ENCODE measurements at places on chromosomes 4 and X.
A peak's percentile ranks its signal among the peaks of the same experiment; 100 is the strongest.

DNA sequence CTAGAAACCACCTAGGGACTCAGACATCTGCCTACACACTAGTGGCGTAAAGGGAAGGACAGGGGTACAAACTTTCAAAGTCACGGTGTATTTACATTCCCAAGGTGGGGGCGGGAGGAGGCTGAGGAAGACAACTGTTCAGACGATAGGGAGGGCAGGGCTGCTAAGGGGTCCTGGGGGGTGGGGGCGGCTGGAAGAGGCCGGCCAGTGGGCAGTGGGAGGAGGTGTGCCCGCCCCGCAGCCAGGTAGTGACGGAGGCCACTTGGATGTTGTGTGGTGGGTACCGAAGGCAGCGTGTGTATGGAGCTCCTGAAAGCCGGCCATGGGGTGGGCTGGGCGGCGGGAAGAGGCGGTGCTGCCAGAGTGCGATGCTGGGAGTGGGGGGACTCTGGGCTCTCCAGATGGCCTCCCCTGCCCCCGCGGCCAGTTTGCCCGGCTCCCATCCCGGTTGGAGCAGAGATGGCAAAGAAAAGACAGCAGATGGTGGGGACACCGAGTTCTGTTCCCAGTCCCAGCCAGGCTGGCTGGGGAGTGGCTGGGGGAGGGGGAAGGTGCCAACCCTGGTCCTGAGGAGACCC, 24.2 kb downstream of the L1CAM start:
- no peak for DNase-seq

GRCh38 chrX:140508958-140509357, 4.1 kb upstream of the SOX3 start:
- DNase-seq = no peak

DNA sequence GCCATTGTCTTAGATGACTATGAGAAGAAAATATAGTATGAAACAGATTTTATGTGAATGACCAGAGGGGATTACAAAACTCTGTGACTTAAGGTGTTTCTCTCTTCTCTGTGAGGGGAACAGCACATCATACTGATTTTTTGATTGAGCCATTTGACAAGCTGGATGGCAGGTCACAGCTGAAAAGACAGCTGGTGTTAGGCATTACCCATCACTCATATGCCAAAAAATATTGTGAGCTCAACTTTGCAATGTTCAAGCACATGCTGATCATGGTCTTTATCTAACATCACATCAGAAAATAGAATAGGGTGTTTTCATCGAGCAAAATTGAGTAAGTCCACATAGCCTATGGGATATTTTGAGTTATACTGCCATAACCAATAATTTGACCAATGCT, 86.7 kb upstream of the TECRL start:
- no peak for DNase-seq

GRCh38 chrX:18674788-18675735, 3.2 kb upstream of the RS1 start:
- peak; percentile 35 for DNase-seq

Measured in HFF-Myc (cell line).